ENCODE measurements at places on chromosomes 5 and 9. TPM values are rescaled to one million over a fixed set of nuclear protein-coding genes. Genes with fewer than 3 reads are reported as not detected.

- DNase-seq = no peak
These were observed 58.7 kb downstream of the NXNL2 start for GRCh38 chr9:88593537-88594185.

GRCh38 chr9:133102190-133103021 lies 18.6 kb downstream of the RALGDS start:
- no peak for DNase-seq

GRCh38 chr5:133565993-133566392 lies 46.3 kb downstream of the FSTL4 start:
- DNase-seq = peak; percentile 5

DNA sequence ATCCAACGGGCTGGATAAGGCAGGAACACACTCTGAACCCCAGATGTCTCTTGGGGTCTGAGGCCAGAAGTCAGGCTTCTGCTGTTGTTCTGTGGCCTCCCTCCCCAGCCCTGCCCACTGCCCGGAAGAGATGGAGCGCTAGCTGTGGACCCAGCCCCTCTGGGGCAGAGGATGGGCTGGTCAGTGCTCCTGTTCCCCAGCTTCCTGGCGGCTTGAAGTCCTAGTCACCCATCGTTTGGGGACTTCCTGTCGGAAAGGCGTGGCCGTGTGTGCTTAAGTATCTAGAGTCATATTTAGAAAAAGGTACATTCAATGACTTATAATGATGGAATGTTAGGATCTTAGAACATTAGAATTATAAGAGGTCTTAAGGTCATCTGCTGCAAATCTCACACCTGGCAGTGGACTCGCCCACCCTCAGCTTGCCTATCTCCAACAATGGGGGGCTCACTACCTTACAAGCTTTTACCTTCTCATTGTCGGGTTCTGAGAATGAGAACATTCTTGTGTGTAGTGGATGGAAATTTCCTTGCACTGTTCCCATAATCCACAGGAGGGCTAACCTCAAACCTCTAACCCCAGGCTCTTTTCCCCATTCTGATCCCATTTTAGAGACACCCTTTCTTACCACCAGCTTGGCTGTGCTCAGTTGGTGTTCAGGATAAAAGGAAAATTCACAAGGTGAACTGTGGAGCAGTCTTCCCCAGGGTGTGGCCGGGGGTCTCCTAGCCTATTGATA lies 13.4 kb upstream of the AIF1L start:
- DNase-seq = no peak

DNA sequence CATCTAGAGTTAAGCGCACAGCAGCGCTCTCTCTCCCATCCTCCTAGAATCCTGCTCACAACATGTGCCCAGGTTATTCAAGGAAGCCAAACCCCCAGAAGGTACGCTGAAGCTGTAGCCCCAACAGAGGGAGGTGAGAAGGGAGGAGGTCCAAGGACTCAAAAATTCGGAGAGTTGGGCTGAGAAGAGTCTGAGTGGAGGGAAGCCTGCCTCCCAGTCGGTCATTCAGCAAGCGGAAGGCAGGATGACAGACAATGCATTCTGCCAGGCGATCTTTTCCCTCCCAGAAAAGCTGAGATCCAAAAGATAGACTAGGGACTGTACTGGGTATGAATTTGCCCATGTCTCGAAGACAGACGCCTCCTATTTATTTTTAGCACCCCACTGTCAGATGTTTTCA lies 189.2 kb downstream of the FRMD3 start:
- DNase-seq = no peak

DNA sequence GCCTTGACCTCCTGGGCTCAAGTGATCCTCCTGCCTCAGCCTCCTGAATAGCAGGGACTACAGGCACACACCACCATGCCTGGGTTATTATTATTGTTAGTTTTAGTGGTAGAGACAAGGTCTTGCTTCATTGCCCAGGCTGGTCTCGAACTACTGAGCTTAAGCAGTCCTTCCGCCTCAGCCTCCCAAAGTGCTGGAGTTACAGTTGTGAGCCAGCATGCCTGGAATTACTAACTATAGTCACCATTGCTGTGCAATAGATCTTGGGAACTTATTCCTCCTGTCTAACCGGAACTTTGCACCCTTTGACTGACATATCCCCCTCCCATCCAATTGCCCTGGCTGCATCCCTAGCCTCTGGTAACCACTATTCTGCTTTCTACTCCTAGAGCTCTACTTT lies 3.4 kb downstream of the FAM151B start:
- DNase-seq = no peak

DNA sequence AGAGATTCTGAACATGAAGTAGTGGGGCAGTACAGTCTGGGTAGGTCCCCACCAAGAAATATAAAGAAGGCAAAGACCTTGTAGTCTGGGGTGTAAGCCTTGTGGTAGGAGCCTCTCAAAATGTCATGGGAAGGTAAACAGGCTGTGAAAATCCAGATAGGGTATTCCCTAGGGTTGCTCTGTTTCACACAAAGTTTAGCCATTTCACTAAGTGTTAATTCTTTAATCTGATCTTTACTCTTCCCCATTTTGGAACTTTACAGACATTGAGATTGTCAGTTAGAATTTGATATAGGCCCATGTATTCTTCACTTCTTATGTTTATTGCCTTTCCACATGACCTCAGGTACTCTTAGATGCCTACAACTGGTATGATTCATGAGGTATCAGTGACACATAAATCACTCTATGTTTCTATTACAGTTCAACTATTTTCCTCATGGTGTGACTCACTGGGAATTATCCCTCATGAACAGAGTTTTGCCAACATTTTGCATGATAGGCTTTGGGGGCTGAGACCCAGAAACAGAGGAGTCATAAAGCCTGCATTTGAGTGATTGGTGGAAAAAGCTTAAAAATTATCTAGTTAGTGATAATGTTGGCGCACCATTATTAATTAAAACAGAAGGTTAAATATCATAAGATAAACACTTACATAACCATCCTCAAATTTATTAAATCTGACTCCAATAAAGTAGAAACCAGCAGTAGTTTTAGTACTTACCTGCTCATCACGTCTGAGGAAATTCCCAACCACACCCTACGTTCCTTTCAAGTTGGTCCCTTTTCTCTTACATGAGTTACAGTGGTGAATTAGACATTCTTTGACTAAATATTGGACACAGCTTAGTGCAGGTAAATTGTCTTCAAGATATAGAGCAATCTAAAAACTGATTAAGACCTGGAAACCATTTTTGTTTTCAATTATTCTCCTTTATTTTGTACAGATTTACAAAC lies 399.8 kb upstream of the MEF2C start:
- peak; percentile 21 for DNase-seq

DNA sequence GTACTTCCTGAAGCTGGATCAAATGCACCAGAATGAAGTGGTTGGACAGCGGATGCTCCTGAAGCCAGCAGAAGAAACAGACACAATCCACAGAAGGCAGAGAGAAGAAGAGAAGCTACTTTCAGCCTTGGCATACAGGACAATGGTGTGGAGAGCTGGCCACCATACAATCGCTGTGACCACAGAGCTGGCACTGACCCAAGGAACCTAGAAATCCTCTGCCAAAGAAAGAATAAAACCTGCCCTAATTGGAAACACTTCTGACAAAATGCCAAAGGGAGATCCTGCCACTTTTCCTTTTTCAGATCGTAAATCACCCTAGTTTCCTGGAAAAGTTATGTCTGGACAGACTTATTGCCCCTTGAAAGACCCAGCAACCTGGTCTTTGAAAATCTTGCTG lies 77.8 kb downstream of the BAAT start:
- DNase-seq = no peak

DNA sequence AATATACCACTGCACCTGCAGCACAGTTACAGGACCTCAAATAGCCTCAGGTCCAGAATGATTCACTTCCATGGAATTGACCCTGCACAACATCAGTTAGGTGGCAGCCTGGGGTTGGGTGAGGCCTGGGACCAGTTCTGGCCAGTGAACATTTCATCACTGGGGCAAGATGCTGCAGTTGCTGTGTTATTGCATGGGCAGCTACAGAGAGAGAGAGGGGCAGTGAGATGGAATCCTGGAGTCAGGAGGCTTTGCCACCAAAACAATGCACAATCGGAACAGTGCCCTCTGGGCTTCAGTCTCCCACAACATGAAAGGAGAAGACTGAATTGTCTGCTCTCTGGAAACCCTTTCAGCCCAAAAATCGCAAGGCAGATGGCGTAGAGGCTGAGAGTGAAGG lies 51.8 kb downstream of the SH3TC2 start:
- peak; percentile 76 for DNase-seq

The CORO2A gene
- total RNA-seq = 7.8 TPM

The PTCH1 gene
- total RNA-seq = 2.8 TPM

All from kidney epithelial cell (primary cell).